ENCODE measurements at places on chromosomes 5 and 9. TPM values are rescaled to one million over a fixed set of nuclear protein-coding genes. Genes with fewer than 3 reads are reported as not detected.

LECT2 gene
- not detected for total RNA-seq

PFN3 gene
- total RNA-seq: not detected

C9orf153 gene
- not detected for total RNA-seq

GRIA1 gene
- total RNA-seq: not detected

MOB3B gene
- total RNA-seq: 6.9 TPM

FBP2 gene
- total RNA-seq: not detected

SOHLH1 gene
- total RNA-seq: not detected

SOX30 gene
- total RNA-seq: 0.05 TPM

SNCB gene
- total RNA-seq: 0.91 TPM

NOXA1 gene
- 1.4 TPM for total RNA-seq

RXFP3 gene
- total RNA-seq: not detected

ADCY2 gene
- not detected for total RNA-seq

CEP120 gene
- 14.2 TPM for total RNA-seq
